RWPE1 (cell line): ENCODE measurements at places on chromosomes 7 and 10.
A peak's percentile ranks its signal among the peaks of the same experiment; 100 is the strongest.

DNA sequence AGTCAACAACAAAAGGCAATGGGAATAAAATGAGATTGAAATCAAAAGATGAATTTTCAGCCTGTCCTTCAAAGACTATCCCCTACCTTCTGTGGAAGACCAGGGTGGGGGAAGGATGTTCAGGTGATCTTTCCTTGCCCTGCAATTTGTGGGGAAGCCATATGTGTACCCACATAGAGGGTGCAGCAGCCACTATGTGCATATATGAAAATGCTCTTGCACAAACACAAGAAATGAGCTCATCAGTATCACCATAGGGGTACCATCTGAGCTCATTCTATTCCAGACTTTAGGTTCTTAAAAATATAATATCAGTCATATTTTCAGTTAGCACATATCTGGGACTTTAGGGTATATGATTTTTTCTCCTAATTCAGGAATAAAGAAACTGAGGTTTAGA lies 17.7 kb downstream of the GIMAP5 start:
- DNase-seq, result no peak

GRCh38 chr10:287026-287709 lies 151.9 kb downstream of the ZMYND11 start:
- no peak for DNase-seq

- peak; percentile 94 for DNase-seq
Observed at GRCh38 chr7:129780257-129780973, 168.9 kb downstream of the NRF1 start.

DNA sequence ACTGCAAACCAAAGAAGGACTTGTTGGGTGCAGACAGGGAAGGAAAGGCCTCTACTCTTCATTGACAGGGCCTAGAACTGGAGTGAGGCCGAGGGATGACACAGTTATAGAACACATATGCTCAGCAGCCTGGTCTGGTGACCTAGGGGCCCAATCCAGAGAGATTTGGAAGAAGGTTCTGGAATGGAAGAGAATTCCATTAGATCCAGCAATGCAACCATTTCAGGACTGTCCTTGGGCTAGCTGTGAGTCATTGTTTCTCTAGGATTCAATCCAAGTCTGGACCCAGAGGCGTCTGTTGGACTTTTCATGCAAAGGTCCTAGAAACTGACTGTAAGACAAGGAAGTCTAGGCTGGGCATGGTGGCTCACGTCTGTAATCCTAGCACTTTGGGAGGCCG lies 59.2 kb downstream of the WIPF3 start:
- peak; percentile 46 for DNase-seq

DNA sequence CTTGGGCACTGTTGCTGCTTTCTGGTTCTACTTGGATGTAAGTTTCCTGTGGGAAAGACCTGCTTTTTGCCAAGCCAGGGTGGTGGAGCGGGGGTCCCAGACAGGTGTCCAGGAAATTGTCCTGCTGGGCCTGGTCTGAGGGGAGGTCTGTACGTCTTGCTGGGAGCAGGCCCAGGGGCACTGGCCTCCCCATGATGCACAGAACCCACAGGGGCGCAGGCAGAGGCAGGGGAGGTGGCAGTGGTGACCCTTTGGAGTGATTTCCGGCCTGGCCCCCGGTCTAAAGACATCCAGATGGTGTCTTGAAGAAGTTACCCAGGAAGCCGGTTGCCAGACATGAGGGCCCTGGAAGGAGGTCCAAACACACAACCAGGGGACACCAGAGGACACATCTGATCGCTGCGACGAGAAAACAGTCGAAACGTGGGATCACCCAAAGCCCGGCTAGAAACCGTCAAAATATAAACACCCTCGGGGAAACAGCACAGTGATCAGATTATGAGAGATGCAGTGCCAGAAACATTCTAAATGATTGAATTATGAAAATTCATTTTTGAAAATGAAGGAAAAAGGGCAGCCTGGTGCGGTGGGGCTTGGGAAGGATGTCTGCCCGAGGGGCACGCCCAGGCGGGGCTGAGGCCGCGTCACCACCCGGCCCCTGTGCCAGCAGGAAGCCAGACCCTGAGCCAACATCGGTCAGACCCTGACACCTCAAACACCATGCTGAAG lies 59.6 kb downstream of the TMEM270 start:
- no peak for DNase-seq

DNA sequence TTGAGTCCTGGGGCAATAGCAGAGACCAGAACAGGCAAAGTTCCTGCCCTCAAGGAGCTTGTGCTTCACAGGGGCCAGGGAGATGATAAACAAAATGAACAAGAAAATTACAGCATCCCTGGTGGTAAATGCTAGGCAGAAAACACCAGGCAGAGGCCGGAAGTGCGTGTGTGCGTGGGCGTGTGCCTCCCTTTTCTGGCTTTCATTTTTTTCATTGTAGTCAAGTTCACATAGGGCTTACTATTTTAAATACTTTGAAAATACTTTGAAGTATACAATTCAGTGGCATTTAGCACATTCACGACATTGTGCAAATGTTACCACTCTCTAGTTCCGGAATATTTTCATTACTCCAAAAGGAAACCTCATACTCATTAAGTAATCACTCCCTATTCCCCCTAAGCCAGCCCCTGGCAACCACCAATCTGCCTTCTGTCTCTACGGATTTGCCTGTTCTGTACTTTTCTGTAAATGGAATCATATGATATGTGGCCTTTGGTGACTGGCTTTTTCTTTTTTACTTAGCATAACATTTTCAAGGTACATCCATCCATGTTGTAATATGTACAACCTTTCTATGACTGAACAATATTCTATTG lies 88.1 kb upstream of the PDCD4 start:
- no peak for DNase-seq

- no peak for DNase-seq
Observed at GRCh38 chr7:112383671-112384417, 66.4 kb upstream of the IFRD1 start.

DNA sequence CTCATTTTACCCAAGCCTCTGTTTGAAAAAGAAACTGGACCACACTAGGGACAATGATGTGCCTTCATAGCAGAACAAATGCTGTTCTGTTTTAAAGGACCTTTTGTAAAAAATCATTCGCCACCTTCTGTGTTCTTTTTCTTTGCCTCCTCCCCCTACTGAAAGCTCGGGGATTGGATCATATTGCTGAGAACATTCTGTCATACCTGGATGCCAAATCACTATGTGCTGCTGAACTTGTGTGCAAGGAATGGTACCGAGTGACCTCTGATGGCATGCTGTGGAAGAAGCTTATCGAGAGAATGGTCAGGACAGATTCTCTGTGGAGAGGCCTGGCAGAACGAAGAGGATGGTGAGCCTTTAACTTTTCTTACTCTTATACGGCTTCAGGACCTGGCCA lies 62.2 kb downstream of the POLL start:
- no peak for DNase-seq

- no peak for DNase-seq
Observed at GRCh38 chr10:131424053-131424452, 112.5 kb upstream of the TCERG1L start.

- DNase-seq, result peak; percentile 36
Observed at GRCh38 chr7:3146571-3147226, 103.0 kb upstream of the CARD11 start.

DNA sequence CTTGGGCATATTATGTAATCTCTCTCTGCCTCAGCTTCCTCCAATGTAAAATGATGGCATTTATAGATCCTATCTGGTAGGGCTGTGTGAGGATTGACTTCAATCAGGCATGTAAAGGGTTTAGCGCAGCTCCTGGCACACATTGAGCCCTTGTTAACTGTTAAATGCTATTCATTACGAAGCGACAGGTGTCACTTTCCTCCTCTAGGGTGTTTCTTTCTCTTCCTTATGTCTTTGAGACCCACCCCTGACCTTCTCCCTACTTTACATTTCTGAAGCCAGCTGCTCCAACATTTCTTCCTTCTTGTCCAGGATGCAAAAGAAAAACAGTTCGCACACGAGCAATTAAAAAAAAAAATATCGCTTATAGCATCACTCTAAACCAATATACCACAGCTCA lies 5.7 kb upstream of the R3HCC1L start:
- DNase-seq, result no peak

DNA sequence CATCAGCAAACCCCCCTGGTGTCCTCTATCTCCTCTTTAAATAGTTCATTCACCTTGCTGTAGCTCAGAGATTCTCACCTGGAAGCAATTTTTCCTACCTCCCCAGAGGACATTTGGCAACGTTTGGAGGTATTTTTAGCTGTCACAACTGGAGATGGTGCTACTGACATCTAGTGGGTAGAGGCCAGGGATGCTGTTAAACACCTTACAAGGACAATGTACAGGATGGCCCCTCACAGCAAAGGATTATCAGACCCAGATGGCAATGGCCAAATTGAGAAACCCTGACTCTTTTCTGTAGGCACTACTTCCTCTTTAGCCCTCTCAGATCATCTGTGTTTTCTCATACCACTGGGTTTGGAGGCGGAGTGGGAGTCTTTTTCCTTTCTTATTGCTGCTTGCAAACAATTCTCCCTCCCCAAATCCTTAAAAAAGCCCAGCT lies 13.2 kb upstream of the TRA2A start:
- peak; percentile 61 for DNase-seq

DNA sequence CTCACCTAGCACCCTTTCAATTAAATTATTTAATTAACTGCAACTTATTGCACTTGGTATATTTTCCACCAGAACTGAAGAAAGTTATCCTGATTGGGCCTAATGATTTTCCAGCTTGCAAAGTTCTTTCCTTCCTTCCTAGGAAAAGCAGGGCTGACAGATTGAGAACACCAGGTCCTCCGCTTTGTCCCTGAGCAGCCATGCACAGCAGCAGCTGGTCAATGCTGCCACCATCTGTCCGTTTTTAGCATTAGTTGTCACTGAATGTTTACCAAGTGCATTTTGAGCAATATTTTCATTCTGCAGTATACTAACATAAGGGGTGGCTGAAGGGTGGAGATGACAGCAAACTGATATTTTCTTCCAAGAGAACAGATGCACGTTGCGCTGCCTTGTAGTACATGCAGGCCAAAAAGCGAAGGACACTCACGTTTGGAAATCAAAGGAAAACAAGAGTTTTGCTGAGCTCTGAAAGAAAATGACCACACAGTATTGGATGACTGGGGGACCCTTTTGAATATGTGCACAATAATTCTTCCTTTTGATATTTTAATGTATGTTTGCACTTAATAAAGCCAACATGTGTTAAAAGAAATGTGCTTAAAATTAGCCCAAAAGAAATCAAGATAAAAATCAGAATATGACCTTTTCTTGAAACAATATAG lies 248.8 kb upstream of the PTN start:
- DNase-seq, result peak; percentile 53

- DNase-seq, result no peak
Observed at GRCh38 chr10:30437031-30437841, 3.3 kb downstream of the MAP3K8 start.

- DNase-seq, result no peak
Observed at GRCh38 chr7:101218236-101219125, 516 bp downstream of the ZNHIT1 start.

- no peak for DNase-seq
Observed at GRCh38 chr7:51067258-51067657, 249.4 kb downstream of the COBL start.

DNA sequence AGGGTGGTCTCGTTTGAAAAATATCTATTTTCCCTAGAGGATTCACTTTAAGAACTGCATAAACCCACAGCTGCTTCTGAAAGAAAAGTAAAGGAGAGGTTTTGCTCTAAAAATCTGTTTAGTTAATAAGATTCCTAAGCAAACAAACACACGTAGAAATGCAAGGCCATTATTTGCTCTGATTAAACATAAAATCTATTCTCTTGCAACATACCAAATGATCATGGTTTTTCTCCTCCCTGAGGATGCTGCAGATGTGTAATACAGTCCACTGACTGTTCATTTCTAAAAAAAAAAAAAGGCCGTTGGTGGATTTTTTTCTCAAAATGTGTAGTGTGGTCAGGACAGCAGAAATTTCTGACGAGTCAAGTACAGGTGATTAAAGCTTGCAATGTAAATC lies 98.6 kb downstream of the BUB3 start:
- DNase-seq, result no peak

DNA sequence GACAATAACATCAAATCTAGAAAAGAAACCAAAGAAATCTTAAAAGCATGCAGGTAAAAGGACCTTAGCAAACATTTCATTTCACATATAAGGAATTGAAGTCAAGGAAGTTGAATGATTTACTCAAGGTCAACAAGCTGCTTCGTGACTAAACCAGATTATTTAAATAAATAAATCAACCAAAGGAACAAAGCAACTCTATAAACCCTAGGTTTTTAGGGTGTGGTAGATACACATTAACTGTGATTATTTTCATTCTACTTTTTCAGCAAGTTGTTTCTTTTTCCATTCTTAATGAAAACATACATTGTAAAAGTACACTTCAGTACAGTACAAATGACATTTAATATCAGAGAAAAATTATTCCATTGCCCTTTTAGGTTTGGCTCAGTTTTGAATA lies 382.0 kb upstream of the STEAP1 start:
- DNase-seq, result no peak

DNA sequence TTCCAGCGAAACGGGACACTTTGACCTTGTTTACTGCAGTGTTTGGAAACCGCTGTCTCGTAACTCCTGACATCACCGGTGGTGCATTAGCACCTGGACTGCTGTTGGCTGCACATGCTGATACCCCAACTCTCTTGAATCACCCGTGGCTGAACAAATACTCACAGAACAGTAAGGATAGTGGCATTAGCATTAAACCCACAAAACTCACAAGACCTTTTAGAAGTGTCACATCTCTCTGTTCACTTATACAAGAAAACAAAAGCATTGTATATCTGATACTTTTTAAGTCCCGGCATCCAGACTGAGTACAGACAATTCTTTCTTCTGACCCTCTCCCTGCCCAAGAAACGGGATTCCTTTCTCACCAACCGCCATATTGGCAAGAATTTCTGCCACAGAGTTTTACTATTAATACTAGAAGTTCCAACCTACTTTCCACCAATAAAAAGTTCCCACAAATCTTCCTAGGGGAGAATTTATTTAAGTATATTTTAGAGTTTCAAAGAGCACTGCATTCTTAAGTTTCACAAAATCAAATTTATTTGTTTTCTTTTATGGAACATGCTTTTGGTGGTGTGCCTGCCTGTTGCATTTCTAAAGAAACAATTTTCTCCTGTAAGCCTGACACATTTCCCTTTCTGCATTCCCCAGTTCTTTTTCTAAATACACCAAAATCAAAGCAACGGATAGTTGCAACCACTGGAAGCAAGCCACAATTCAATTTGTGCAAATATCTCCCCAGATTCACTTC lies 208.4 kb upstream of the KLF14 start:
- DNase-seq, result no peak

GRCh38 chr7:47413526-47414341 lies 168.2 kb downstream of the TNS3 start:
- DNase-seq, result no peak

- no peak for DNase-seq
Observed at GRCh38 chr7:69892790-69893189, 294.5 kb downstream of the AUTS2 start.
